T-helper 2 cell (primary cell): ENCODE measurements at places on chromosomes 3 and 15.
A peak's percentile ranks its signal among the peaks of the same experiment; 100 is the strongest.

DNA sequence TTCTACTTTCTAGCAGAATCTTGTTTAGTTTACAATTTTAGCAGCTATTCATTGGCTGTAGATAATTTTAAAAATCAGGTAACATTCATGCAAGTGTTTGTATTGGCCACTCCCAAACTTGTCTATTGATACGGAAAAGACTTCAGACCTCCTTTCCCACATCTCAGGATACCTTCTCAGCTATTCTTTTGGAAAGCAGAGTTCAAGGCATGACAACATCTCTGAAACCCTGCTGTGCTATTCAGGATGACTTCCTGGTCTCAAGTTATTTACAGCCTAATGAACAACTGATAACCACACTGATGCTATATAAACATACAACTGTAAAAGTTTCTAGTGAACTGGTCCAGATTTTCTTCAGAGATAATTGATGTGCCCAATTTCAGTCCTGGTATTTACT lies 55.8 kb downstream of the DZIP3 start:
- no peak for DNase-seq

DNA sequence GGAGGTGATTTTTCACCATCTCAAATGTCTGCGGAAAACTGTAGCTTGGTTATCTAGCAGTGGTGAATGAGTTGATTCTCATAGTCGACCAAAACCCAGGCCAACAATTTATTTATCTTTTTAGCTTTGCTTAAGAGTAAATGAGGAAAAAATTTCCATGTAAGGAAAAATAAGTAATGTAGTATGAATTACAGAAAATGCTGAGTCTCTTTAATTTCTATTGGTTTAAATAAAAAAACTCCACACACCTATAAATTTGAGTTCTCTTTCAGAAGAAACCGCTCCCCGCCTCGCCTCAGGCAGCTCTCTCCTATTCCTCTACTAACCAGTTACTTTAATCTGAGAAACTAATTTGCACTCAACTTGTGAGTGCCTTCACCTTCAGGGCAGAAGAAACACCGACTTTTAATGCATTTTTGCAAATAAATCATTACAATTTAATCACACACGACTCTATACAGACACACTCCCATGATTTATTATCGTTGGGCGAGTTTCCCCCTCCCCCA lies 540 bp upstream of the RSRC1 start:
- no peak for DNase-seq

DNA sequence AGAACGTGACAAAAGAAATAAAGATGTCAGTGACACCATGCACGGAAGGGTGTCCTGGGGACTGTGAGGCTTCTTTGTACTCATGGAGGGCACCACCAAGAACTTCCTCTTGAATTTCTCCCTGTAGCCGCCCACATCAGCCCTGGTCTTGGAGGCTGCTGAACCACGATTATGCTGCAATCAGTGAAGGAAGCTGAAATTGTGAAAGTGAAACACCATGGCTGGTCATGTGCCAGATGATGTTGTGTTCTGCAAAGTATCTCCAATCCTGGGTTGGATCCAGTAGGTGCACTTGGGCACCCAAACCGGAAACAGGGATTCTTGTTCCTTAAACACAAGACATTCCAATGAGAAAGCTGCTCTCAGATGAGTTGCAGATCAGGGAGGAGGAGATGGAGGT lies 104.4 kb upstream of the GOLGA6L6 start:
- DNase-seq: no peak

GRCh38 chr3:186509423-186509822 lies 34.8 kb downstream of the CRYGS start:
- DNase-seq: no peak

- DNase-seq: no peak
Observed at GRCh38 chr15:81346611-81347010, 22.7 kb upstream of the STARD5 start.

- DNase-seq: no peak
Observed at GRCh38 chr3:80526153-80526552, 758.4 kb upstream of the ROBO1 start.

- DNase-seq: no peak
Observed at GRCh38 chr15:49458145-49458544, 35.1 kb downstream of the FGF7 start.

DNA sequence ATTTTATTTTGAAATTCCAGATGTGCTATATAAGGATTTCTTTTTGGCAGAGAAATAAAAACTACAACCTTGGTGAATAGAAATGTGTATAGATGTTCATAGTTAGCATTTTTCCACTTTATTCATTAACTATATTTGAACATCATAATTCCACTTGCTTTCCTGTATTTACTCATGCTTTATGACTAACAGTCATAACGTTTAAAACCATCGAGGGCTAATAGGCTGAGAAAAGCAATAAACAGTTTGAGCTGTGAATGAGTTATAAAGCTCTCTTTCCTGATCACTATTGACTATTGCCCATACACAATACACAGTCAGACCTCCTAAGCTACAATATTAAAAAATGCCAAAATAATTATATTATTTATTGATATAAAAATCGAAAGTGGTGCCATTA lies 502.1 kb upstream of the RASGRP1 start:
- no peak for DNase-seq

DNA sequence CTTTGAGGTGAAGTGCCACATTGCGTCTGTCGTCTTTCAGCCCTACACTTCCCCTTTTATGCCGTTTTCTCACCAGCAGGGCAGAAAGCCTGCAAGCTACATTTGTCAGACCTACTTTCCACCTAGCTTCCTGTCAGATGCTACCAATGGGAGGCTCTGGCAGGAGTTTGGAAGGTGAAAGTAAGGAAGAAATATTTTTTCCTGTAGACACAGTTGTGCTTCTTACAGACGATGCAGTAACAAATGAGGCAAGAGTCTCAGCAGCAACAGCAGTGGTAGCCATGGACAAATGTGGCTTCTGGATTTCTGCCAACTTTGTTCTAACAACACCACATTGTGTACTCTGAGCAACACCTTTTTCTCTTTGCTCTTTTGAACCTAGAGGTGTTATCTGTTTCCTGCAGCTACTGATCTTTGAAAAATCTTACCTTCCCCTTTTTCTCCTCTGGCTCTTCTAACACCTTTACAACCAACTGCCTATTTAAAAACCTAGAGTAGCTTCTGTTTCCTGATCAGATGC lies 70.6 kb upstream of the STT3B start:
- DNase-seq: peak; percentile 6

GRCh38 chr3:156321945-156322344 lies 201.6 kb downstream of the KCNAB1 start:
- DNase-seq: no peak

DNA sequence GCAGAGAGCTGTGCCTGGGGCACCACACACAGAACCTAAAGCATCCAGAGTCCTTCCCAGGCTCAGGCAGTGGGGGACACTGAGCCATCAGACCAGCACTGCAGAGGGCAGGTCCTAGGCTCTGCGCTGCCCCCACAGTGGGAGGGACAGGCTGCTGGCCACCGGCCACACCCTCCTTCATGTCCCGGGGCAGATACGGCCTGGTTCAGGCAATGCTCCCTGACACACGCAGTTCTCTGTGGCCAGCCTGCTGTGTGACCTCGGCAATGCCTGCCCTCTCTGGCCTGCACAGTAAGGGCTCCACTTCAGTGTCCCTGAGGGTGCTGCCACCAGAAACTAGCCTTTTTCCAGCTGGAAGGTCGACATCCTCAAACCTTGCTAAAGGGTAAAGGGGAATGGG lies 12.4 kb downstream of the LINGO1 start:
- no peak for DNase-seq

GRCh38 chr3:40985195-40985594 lies 214.1 kb upstream of the CTNNB1 start:
- DNase-seq: no peak

- DNase-seq: no peak
Observed at GRCh38 chr15:101024706-101025500, 105.7 kb downstream of the LRRK1 start.

DNA sequence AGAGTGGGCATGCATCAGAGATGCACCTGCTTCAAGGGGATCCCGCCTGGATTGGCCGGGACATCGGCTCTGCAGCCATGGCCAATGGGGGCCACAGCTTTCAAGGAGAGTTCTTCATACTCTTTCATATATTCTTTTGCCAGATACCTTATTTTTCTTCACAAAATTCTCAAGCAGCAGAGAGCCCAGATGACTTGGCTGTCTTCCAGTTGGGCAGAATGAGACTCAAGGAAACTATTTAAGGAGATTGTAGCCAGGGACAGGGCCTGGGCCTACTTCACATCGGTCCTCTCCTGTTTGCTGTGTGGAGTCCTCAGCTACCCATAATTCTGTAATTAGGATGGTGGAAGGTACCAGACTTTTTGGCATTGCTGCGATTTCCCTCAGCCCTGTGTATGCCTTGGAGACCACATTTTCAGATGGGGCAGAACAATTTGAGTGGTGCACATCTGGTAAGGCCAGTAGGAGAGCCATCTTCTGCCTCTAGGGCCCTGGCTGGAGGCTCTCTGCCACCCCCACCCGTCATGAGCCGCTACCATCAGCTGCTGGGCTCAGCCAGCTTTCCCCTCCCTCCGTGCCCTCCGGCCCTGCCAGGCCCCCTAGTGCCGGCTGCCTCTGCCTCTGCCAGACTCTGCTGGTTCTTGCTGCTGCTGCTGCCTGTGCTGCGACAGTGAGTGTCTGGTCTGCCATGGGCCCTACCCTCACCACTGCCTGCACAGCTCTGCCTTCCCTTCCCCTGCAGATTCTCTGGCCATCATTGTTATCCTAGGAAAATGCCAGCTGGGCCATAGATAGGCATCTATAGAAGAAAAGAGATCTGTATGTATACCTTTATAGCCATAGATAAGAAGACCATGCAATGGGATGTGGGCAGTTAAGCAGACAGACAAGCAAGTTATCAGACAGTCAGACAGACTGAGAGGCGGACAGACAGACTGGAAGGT lies 6.7 kb downstream of the PLIN1 start:
- DNase-seq: no peak

- DNase-seq: no peak
Observed at GRCh38 chr15:62447742-62448141, 282.7 kb upstream of the C2CD4B start.

- DNase-seq: no peak
Observed at GRCh38 chr3:187572441-187572840, 97.8 kb downstream of the SST start.

GRCh38 chr3:19931767-19932188 lies 2.2 kb downstream of the EFHB start:
- no peak for DNase-seq

DNA sequence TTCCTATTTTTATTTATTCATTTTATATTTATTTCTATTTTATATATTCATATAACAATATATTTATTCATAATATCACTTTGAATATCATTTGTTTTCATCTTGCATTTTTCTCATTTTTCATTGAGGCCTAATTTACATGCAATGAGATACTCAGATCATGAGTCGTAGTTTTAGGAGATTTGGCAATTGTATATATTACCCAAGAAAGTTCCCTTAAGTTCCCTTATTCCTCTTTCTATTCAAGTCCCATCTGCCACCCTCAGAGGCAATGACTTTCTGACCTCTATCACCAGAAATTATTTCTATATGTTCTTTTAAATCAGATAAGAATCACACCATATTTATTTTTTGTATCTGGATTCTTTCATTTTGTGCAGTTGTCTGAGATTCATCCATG lies 329.1 kb upstream of the TPRG1 start:
- DNase-seq: no peak

DNA sequence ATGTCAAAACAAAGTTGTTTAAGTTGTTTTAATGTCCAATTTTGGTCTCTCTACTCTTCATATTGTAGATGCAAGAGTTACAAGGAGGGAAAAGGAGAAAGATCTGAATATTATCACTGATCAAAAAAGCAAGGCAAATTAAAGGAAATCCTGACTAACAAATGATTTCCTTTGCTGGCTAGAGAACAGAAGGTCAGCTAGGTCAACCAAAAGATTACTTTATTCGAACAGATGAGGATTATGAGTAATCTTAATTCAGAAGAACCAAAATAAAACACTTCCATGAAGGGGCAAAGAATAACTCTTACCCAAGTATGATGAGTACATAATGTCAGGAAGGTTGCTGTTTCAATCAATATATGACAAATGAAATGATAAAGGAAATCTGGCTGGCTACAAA lies 33.8 kb downstream of the CPNE4 start:
- DNase-seq: no peak

DNA sequence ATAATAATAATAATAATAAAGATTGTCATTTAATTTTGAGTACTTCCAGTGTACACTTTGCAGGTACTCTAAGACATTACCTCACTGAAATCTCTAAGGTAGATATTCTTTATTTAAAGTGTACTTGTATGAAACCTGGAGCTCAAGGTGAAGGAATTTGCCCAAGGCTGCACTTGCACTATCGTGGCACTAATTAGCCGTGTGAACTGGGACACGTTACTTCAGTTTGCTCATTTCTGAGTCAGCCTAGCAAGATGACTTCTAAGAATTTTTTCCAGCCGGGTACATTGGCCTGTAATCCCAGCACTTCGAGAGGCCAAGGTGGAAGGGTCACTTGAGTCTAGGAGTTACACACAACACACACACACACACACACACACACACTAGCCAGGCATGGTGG lies 33.5 kb downstream of the MLH1 start:
- no peak for DNase-seq

DNA sequence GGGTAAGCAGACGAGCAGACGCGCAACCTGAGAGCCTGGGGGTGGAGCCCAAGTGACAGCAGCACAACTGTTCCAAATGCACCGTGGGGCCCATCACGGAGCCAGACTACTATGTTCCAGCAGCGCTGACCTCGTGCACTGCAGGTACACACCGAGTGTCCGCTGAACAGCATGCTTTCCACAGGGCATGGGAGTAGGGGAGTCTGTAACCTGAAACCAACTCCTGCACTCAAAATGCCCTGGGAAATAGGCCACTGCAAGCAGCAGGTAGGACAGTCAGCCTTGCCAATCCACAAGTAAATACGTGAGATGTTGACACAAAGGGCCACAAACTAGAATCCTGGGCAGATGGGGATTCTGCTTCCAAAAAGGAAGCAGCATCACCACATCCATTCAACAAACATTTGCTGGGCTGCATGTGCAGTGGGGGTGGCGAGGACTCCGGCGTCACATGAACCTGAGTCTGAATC lies 73.9 kb downstream of the TBC1D2B start:
- no peak for DNase-seq

DNA sequence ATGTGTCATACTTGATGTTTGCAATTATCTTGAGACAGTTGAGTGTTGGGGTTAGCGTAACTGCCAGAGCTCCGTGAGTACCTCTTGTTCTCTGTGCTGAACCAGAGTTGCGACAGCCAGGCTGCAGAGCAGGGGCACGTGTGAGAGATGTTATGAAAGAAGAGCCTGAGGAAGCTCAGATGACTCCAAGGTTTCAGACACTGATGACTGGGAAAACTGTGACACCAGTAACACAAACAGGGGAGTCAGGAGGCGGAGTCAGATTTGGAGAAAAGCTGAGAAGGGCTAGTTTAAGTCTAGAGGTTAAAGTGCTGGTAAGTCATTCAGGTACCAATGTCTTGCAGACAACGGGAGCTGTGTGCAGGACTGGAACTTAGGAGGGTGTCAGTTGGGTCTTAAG lies 45.0 kb downstream of the BLM start:
- no peak for DNase-seq
